ENCODE measurements at places on chromosomes 2 and 18. TPM values are rescaled to one million over a fixed set of nuclear protein-coding genes. Genes with fewer than 3 reads are reported as not detected.

- no peak for DNase-seq
These were observed 104.7 kb upstream of the UBXN4 start for GRCh38 chr2:135636982-135637381.

GRCh38 chr2:199705538-199705937, 145.5 kb downstream of the FTCDNL1 start:
- DNase-seq: no peak

DNA sequence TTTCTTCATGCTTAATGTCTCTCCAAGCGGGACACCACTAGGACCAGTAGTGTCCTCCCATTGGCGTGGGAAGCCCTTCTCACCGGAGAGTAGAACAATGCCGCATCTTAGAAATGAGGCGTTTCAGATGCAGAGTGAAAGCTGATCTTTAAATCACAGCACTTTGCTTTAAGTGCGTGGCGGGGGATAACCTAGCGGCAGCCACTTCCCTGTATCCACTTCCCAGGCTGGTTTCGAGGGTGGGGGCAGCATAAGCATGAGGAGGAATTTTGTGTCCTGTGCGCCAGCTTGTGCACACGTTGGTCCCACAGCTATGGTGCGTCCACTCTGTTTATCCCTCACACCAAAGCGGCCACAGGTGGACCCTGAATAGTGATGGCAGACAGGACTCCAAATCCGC, 63.1 kb downstream of the MBP start:
- DNase-seq: no peak

- DNase-seq: no peak
These were observed 232.9 kb downstream of the LNPK start for GRCh38 chr2:175769200-175769599.

ITGA4 gene
- polyA plus RNA-seq: 28.9 TPM

KATNAL2 gene
- polyA plus RNA-seq: 10.7 TPM

TNFAIP6 gene
- polyA plus RNA-seq: 18.9 TPM

M1AP gene
- polyA plus RNA-seq: 0.30 TPM

SERPINB11 gene
- not detected for polyA plus RNA-seq

Measured in muscle of back (tissue), 13 donors.